Hepatocyte (in vitro differentiated cells): ENCODE measurements at places on chromosomes 16 and 17. TPM values are rescaled to one million over a fixed set of nuclear protein-coding genes. Genes with fewer than 3 reads are reported as not detected.

- no peak overlapping the region for H3K27ac ChIP-seq
- DNase-seq, result no peak
- peaks cover 35% of the 10 kb centered on the region for H3K4me1 ChIP-seq
- H3K27me3 ChIP-seq, result no peaks in the 10 kb centered on the region
- H3K4me3 ChIP-seq, result no peak overlapping the region
Measured at GRCh38 chr16:17382514-17382913, 88.2 kb downstream of the XYLT1 start.

- no peak overlapping the region for H3K27ac ChIP-seq
- no peak for DNase-seq
- no peaks in the 10 kb centered on the region for H3K4me1 ChIP-seq
- no peak overlapping the region for H3K4me3 ChIP-seq
Measured at GRCh38 chr17:6304894-6305612, 129.9 kb downstream of the AIPL1 start.

GRCh38 chr17:31294820-31295488 is 2.1 kb downstream of the OMG start:
- no peak for DNase-seq
- H3K4me3 ChIP-seq, result no peak overlapping the region
- H3K36me3 ChIP-seq, result no peaks in the 10 kb centered on the region
- no peaks in the 10 kb centered on the region for H3K27me3 ChIP-seq

The HOXB13 gene
- total RNA-seq, result 0.13 and 0.20 TPM in 2 replicates
